ENCODE measurements at places on chromosomes 2 and 18. TPM values are rescaled to one million over a fixed set of nuclear protein-coding genes. Genes with fewer than 3 reads are reported as not detected.
A peak's percentile ranks its signal among the peaks of the same experiment; 100 is the strongest.

Gene FAP
- not detected for total RNA-seq

Gene ALPI
- total RNA-seq, result not detected

Gene RBFA
- 94.6 TPM for total RNA-seq

Gene MAP2
- total RNA-seq, result 177 TPM

DNA sequence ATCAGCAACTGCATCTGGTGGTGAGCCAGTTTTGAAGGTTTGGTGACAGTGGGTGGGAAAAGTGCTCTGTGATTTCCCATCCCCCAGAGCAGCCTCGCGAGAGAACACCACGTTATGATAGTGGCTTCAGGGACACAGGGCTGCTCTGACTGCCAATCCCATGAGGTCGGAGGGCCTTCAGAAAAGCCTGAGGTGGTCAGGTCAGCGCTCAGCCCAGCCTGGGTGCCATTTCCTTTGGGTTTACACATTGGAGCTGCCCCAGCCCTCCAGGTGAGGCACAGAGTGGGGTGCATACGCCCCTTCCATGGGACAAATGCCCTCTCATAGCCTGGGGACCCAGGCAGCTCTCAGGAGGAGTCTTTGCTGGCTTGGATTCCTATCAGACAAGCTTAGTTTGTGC lies 126.8 kb downstream of the KCTD1 start:
- DNase-seq, result no peak

- DNase-seq, result no peak
Observed at GRCh38 chr18:78699499-78699898, 280.1 kb upstream of the SALL3 start.

DNA sequence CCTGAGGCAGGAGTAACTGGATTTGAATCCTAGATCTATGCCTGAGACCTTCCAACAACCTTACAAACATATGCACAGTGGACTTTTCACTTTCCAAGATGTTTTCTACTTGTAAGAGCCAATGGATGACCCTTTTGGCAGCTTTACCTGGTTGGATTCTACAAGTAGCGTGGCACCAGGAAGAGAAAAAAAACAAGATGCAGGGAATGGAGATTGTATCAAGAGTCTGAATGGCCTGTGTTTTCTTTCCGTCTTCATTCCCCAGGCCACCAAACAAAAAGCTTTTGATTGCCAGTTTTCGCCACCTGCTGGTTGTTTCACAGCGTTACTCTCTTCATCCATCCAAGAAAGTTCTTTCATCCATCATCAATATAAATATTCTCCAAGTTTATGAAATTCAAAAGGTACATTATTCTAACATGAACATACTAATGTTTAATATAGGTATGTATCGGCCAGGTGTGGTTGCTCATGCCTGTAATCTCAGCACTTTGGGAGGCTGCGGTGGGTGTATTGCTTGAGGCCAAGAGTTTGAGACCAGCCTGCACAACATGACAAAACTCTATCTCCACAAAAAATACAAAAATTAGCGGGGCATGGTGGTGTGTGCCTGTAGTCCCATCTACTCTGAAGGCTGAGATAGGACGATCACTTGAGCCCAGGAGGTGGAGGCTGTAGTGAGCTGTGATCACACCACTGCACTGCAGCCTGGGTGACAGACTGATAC lies 3.5 kb upstream of the BCL2 start:
- DNase-seq, result peak; percentile 32

DNA sequence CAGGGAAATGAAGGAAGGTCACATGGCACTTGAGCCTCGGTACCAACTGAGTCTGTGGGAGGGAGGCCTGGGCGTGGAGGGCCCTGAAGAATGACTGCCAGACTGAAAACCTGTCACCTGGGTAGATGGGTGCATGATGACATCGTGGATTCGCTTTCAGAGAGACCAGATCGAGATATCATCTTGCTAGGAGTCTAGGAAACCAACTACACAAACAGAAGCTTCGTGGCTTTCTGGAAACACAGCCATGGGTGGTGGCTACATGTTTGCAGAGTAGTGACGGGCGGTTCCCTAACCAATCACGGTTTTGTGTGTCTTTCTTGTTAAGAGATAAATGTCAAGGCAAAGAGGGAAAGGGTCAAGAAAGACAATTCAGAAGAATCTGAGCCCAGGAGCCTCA lies 155.0 kb downstream of the EIPR1 start:
- DNase-seq, result no peak

- DNase-seq, result no peak
Observed at GRCh38 chr2:103132536-103133217, 370.8 kb downstream of the TMEM182 start.

DNA sequence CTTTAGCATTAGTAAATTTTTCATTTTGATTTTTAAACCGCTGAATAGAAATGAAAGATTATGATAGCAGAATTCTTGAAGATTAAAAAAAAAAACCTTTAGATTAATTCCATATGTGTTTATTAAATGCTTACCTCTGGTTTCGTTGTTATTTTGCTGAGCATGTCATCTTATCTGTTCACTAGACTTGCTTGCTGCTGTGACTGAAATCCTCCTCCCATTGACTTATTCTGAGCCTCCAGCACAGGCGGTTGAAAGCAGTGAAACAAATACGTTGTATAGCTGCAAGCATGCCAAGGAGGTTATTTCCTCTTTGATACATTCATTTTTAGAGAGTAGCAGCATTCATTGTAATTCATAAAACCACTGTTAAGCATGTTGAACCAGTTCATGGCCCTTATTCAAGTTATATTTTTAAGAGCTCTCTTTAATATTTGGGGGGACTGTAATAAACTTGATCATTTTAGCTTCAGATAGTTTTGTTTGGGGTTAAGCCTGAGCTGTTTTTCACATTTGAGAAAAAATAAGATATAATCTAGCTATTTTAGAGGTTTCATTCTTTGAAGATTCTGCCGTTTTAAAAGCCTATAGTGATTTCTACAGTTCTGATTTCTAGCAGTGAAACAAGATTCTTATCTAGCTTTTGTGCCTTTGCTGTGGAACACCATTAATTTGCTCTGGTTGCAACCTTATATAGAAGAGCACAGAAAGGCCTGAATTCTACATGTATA lies at the start of gene HTR2B:
HTR2B (minus strand) TSS at position 205 of the 731 bp plus-strand sequence. CDS start 1,278 bp downstream, outside the sequence.
- no peak for DNase-seq

GRCh38 chr2:215476424-215476823 lies 40.6 kb upstream of the FN1 start:
- no peak for DNase-seq

GRCh38 chr18:48475635-48476549 lies 62.9 kb upstream of the CTIF start:
- peak; percentile 43 for DNase-seq

- DNase-seq, result no peak
Observed at GRCh38 chr18:43994381-43994780, 686.3 kb upstream of the SETBP1 start.

GRCh38 chr18:24964216-24964615 lies 387.8 kb downstream of the ZNF521 start:
- no peak for DNase-seq
